Airway epithelial cell (primary cell): ENCODE measurements at places on chromosomes 5 and 9. TPM values are rescaled to one million over a fixed set of nuclear protein-coding genes. Genes with fewer than 3 reads are reported as not detected.

The PROB1 gene
- 0.79 and 1.6 TPM in 2 replicates for total RNA-seq

The CEP120 gene
- total RNA-seq: 6.5 and 9.2 TPM in 2 replicates

The PCDHGB7 gene
- total RNA-seq: 3.2 and 4.1 TPM in 2 replicates

The HAVCR2 gene
- total RNA-seq: not detected in 2 replicates

The EFCAB9 gene
- total RNA-seq: not detected in 2 replicates

The VCAN gene
- total RNA-seq: 52.4 and 81.1 TPM in 2 replicates

The NR6A1 gene
- total RNA-seq: 1.4 TPM in 2 replicates

The GPSM1 gene
- total RNA-seq: 10.3 and 13.2 TPM in 2 replicates

The OTULINL gene
- total RNA-seq: 0.79 and 0.99 TPM in 2 replicates

The GLDC gene
- 1.4 and 1.7 TPM in 2 replicates for total RNA-seq

The BRD3OS gene
- total RNA-seq: 10.8 and 14.3 TPM in 2 replicates

The PAIP2 gene
- total RNA-seq: 44.5 and 51.5 TPM in 2 replicates

The ANKRD31 gene
- total RNA-seq: 0.09 and 0.21 TPM in 2 replicates
